Stimulated activated CD8-positive, alpha-beta memory T cell treated with anti-CD3 and anti-CD28 coated beads, Interleukin-4, amount 100 ng/mL, for 1 hour (primary cell): ENCODE measurements at places on chromosomes 1 and 21.

DNA sequence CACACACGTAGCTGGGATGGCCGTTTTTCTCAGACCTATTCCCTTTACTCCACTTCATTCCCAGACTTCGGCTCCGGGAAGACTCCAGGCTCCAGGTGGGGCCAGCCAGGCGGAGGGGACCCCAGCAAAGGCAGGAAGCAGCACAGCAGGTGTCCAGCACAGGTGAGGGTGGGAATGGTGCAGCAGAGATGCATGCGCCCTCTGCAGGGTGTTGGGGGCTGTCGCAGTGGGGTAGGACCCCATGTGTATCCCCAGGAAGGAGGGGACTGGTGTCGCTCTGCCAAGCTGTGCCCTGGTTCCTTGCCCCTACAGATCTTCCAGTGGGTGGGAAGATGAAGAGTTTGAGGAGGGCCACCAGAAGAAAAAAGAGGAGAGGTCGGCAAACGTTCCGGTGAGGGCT lies 5.3 kb downstream of the TTC24 start:
- no peak for DNase-seq

DNA sequence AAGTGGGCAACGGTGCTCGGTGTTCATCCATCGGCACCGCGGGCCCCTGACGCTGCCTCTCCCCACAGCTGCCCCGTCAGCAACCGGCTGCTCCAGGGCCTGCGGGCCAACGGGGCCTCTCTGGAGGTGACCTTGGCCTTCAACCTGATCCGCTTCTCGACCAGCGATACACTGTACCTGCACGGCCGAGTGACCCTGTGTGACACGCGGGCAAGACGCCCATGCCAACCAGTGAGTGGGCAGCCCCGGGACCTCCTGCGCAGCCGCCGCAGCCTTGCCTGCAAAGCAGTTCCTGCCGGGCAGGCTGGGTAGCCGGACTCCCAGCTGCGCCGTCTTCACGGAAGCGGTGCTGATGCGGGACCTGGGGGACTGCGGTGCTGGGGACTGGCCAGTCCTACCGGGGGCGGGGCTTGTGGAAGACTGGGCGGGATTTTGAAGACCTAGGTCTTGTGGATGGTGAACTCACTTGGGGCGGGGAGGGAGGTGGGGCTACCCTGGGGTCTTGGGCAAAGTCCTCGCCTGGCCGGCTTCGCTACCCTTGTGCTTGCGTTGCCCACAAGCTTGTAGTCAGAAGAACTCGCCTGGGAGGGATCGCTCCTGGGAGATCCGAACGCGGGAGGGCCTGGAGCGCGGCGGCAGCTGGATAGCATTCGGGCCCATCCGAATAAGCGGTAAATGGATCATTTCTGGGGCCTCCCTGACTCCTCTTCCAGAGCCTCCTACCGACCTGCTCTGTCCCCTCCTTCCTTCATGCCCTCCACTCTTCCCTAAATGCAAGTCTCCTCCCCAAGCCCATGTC lies 8.8 kb upstream of the CEP85 start:
- DNase-seq: no peak

DNA sequence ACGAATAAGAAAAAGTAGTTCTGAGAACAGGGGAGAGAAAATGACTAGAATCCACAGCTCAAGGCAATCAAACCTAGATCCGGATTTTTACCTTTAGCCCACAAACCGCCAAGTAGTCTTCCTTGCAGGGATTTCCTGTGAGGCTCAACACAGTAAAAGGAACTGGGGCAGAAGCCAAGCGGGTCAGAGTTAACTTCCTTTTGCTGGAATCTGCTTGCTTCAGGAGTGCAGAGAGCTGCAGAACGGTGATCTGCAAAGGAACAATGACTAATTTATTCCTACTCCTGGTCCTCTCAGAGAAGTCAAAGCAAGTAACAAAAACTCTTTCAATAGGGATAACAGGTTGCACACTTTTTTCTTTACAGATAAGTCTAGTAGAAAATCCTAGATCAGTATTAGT lies 53.4 kb downstream of the UBR4 start:
- no peak for DNase-seq

DNA sequence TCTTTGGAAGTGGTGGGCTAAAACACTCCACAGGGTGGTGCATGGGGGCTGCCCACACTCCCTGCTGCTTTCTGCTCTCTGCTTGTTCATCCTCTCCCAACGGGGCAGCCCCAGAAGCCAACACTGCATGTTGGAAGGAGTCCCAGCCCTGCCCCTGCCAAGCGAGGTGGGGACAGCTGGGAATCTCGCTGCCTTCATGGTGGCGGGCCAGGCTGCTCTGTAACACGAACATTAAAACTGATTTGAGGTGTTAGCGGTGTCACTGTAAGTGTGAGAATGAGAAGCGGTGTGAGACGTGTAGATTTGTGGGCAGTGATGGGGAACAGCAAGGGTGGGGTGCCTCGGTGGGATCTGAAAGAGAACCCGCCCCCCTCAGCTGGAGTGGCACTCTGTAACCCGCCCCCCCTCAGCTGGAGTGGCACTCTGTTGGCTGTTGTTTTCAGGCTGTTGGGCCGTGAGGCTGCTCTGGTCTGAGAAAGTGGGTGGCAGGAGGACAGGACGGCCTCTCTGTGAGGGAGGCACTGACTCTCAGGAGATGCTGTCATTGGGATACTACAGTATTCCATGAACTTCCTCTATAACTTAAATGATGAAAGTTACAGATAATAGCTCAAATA lies 80.9 kb downstream of the PCBP3 start:
- DNase-seq: no peak

DNA sequence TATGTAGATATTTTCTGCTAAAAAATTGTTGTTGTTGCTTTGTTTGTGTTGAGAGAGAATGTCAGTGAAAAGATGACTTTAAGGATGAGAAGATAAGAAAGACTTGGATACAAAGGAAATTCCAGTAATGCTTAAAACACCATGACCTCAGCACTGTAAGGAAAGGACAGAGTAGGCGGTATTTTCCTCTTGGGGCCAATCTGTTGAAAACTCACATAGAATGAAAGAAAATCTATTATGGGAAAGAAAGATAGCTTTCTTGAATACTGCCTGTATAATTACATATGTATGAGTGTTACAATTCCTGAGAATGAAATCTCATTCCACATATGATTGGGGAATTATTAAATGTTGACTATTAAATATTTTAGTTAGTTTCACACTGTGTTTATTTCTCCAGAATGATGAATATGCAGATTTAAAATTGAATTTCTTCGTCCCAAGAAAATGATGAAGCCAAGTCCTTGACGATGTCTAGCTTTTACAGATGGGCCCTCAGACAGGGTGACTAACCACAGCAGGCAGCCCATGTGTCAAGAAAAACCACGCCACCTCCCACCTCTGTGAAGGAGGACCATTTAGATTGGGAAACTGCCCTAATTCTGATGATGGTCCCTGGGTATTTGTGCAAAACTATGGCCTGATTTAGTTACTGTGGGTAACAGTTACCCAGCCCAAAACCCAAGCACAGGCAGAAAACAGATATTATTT lies 49.7 kb upstream of the LMO4 start:
- DNase-seq: no peak

DNA sequence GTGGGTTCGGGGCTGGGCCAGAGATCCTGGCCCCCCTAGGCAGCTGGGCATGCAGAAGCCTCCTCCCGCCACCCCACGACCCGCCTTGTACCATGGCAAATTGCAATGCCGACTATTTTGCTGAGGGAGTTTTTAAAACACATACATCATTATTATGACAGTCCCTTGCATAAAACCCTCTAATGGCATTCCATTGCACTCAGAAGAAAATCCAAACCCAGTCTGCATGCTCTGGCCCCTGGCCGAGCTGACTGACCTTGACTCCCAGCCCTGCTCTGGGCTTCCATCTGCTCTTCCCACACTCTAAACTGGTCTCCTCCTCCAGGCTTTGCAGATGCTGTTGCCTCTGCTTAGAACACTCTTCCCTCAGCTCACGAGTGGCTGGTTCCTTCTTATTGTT lies 28.0 kb downstream of the PADI2 start:
- DNase-seq: no peak

- no peak for DNase-seq
These were observed 35.8 kb downstream of the VANGL1 start for GRCh38 chr1:115677565-115677964.

- no peak for DNase-seq
These were observed 155.0 kb downstream of the TNFSF18 start for GRCh38 chr1:172895761-172896160.

DNA sequence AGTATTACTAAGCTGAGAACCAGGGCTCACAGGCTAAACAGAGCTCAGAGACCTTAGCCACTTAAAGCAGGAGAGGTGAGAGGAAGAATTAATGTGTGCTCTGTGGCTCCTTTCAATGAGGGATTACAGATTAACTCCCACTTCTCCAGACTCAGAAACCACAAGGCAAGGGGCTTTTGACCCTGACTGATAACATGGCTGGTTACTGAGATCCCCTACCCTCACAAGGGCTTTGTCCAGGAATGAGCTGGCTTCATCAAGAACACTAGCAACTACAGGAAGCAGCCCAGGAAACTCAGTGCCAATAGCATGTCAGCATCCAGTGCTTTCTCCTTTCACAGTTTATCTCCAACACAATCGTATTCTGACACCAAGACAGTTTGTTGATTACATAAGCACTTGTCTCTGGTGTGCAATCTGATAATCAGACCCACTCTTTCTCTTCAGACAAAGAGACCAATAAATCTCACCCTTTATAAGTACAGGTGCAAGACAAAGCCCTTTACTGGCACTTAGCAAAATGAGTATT lies 38.8 kb downstream of the ERI3 start:
- DNase-seq: no peak

DNA sequence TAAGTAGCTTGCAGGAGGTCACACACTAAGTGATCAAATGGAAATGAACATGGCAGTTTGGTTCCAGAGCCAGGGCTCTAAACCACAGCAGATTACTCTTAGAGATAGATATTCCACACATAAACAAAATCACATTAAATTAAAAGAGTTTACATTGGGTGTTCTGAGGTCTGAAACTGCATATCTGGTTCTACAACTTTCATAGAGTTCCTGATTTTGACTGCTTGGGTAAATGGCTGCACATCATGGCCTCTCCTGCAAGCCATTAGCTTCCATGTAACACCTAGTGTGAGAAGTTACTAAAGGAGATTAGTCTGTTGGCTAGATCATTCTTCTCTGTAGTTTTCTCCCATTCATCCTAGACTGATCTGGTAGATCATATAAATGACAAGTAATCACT lies 12.8 kb upstream of the XCL2 start:
- DNase-seq: no peak

DNA sequence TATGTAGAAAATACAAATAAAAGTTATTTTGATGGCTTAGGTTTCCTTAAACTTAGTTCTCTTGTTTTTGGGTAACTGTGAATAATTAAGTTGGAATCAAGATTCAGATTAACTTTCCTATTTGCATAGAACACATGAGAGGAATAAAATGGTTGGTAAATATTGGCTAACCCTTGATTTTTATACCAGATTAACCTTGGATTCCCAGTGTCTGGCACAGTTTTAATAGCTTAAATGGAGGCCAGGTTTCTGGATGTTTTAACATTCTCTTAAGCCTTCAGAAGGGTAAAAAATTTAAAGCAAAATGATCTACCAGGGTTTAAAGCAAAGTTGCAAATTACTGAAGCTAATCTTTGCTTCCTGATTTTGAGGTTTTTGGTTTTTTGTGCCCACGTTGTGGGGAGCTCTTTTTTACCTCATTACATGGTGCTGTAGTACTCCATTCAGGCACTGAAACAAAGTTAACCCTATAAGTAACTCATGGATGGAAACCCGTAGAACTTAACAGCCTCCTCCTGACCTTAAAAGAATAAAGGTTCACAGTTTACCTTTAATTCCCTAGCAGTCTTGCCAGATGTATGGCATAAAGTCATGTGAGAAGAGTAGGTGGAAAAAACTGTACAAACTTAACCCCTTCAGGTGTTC lies 8.4 kb upstream of the SPATA1 start:
- no peak for DNase-seq

DNA sequence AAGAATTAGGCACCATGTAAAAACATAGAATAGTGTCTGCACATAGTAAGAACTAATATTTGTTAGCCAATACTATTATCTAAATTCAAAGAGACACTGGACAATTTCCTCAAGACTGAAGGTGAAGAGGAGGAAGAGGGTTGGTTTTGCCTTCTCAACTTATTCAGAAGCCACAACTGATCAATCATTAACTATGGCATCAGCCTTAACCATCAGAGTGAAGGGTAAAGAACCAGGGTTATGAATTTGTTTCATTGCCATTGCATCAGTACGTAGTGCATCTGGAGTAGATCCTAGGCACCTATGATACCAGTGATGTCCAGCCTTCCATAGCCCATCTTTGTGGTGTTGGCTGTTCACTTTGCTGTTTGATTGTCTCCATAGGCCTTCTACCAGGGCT lies 421.7 kb upstream of the DEPDC1 start:
- DNase-seq: no peak

- no peak for DNase-seq
These were observed 89.6 kb upstream of the CD34 start for GRCh38 chr1:208000504-208000903.

DNA sequence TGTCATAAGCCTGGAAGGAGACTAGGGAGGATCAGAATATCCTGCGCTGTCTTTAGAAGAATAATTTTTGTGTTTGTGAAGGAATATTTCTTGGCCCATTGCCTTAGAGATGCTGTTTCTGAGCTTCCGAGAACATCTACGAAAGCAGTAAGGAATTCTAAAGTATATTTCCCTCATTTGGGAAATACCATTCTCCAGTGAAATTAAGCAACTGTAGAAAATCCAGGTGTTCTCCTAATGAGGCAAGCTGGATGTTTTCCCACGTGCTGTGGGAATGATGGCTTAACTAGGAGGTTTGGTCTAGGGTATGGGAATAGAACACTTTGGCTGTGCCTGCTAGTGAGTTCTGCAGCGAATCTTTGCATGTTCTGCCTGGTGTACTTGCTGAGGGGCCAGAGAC lies 168.9 kb upstream of the KIAA0040 start:
- DNase-seq: no peak

DNA sequence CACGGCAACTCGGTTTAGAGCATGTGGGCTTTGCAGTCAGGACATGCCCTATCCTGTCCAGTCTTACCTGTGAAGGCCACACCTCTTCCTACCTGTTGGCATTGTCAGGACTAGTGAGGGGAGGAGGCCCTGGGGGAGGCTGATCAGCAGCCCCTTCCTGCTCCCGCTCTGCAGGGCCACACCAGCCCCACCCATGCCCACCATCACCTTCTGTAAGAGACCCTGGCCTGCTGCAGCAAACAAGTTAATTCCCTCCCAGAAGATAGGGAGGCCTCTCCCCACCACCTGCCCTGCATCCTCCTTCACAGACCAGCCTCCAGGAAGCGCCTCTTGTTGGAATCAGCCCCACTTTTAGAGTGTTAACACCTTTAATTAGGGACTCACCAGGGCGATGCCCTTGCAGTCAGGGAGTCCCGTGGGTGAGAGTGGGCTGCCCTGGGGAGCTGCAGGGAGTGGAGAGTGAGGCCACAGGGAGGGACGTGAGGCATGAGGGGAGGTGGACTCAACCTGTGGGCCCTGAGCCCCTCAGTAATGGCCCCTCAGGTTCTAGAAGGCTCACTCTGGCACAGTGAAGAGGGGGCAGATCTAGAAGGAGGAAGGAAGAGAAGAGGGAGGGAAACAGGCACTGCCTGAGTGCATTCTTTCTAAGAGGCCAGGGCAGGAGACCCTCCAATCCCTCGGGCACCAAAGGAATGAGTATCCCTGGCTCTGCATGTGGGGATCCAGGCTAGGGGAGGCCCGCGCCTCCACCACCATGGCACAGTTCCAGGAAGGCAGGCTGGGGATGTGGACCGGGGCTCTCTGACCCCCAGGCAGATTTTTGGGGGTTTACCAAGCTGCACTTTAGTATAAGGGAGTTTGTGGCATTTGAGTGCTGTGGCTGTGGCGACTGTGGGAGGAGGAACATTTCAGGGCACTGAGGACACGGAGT lies 8.2 kb downstream of the UMODL1 start:
- no peak for DNase-seq

- no peak for DNase-seq
These were observed 30.6 kb downstream of the FAF1 start for GRCh38 chr1:50929376-50929958.
